ENCODE measurements at places on chromosomes 12 and 14. TPM values are rescaled to one million over a fixed set of nuclear protein-coding genes. Genes with fewer than 3 reads are reported as not detected.

- DNase-seq: no peak
These were observed 26.1 kb upstream of the GZMB start for GRCh38 chr14:24659916-24660570.

DNAJC22 gene
- 1.6 TPM for total RNA-seq

ACOT4 gene
- total RNA-seq: 0.72 TPM

- DNase-seq: peak; percentile 58
These were observed 24.7 kb upstream of the MYBPC1 start for GRCh38 chr12:101570047-101570446.

DNA sequence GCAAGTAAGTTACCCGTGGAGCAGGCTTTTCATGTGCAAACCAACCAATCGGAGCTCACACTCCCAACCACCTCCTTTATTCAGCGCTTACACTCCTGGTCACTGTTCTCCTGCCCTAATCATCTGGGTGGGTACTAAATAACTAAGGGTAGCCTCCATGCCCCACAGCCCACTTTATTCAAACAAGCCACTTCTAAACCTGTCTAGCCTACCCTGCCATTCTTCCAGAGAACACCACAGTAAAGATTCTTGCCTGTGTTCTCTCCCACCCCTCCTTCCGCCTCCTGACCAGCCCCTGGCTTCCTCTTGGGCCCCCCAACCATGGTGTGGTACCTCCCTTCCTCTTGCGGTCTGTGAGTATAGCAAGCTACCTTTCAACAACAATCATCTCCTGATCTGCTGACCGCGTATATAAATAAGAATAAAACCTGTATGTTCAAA is 581.9 kb downstream of the VRK1 start:
- no peak for DNase-seq

DNA sequence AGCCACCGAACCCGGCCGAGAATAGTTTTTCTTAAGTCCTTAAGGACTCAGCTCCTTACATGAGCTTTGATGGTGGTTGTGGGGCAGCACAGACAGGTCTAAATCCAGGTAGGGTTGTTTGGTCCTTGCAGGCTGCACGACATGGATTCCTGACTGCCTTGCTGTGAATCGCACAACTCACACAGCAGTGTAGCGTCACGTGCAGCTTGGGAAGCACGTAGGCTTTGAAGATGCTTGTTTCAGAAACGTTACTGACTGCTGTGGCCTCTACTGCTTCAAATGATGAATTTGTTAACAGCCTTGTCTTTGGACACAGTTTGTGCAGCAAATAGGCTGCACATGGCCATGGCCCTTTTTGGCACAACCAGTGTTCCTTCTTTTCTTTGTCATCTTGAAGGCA is 29.9 kb downstream of the ZBTB42 start:
- DNase-seq: no peak

NFATC4 gene
- 77.9 TPM for total RNA-seq

TAS2R19 gene
- 6.3 TPM for total RNA-seq

- peak; percentile 68 for DNase-seq
These were observed 27.4 kb downstream of the PCNX1 start for GRCh38 chr14:70934502-70935134.

SIX1 gene
- total RNA-seq: 4.6 TPM

DNA sequence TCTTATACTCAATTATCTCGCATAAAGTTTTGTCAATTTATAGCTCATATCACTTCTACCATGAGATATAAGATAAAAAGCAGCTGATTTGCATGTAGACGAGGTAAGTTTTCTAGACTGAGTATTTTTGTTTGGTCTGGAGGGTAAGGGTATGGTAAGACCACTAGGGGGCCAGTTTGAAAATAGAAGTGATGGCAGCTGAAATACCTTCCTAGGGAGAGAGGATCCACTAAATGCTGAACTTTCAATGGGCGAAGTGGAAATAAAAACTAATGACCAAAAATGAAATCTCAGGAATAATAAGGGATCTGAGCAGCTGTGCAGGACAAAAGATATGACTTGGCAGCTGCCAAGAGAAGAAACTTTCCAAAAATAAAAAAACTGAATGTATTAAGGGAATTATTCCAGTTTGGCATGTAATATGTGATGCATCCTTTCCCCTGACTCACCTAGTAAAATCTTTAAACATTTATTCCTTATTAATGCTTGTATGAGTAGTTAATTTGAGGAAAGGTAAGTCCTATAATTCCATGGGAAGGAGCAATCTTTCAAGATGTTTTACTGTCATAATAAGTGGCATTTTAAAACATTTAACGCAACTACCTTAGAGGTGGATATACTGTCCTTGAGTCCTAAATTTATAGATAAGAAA is 754.5 kb downstream of the C12orf50 start:
- DNase-seq: peak; percentile 55

GRCh38 chr12:47819138-47819895 is 386 bp downstream of the HDAC7 start:
- DNase-seq: no peak

DNA sequence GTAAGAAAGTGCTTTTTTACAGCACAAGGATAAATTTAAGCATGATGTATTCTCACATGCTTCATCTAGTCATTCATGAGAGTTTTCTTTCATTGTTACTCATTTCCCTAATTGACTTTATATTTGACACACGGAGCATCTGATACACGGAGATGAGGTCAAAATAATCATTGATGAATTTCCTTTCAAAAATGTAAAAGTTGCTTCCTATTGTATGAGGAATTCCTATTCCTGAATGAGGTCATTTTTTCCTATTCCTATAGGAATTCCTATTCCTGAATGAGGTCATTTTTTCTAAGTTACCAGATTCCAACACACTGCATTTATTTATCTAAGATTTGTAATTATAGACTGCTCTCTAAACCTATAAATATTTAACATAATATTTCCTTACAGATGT is 316.7 kb upstream of the KITLG start:
- DNase-seq: peak; percentile 47

DNA sequence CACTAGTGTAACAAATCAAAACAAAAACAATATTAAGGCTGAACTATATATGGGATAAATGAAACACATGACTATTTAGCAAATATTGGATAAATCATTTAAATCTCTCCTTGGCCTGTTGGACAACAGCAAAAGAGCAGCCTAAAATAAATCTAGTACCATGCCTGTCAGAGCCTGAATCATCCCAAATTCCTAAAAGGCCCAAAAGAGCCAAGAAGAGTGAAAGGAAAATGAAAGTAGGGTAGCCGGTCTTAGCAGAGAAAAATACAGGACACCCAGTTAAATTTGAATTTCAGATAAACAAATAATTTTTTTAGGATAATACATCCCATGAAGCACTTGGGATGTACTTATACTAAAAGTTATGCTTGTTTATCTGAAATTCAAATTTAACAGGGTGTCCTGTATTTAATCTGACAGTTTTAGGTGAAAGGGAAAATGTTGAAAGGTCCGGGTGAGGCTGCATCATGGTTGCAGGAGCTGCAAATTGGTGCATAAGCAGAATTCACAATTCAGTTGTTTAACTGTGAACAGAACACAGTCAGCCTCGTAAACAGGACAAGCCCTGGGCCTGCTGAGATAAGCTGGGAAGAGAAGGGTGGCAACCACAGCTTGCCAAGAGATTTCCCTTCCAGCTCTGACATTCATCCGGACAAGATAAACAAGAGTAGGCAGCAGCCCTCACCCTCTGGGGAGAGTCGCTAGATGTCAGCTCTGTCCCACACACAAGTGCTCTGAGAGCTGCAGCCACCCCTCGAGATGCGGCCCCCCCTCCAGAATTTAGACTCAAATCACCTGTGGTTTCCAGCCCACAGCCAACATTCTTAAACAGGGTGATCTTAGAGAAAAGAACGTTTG is 30.3 kb downstream of the DMAC2L start:
- peak; percentile 64 for DNase-seq

DNA sequence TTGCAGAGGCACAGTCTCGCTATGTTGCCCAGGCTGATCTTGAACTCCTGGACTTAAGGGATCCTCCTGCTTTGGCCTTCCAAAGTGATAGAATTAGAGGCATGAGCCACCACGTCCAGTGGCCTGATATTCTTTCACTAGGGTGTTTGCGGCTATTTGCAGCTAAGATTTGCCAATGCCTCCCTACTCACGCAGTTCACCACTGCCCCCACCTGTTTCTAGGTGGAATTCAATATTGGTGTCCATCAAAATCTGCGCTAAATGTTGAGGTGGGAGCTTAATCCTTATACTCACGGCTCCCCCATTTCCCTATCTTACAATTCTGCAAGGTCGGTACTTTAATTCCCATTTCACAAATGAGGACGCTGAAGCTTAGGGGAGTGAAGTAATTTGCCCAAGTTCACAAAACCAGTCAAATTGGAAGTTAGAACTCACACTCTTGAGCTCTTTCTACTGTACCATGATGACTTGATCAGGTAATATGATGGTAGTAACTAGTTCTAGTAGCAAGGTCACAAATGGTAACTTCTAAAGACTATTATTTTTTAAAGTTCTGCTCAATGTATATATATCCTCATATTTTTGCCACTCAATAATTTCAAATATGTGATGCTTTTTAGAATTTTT is 22.1 kb upstream of the LRRC9 start:
- peak; percentile 51 for DNase-seq

DNA sequence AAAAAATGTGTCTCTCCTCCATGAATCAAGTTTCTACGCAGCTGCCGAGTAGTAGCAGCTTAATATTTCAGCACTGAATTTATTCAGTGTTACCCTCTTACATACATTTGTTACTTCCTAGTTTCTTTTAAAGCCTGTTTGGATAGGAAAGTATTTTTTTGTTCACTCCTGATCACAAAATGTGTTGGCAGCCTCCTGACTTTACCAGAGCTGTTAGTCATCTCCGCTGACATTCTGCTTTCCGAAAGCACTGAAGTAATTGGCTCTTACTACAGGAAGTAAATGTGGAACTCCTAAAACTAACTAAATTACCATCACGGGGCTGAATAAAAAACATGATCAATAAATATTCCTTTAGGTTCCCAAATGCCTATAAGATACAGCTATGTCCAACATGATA is 225.5 kb downstream of the EPS8 start:
- peak; percentile 87 for DNase-seq

GRCh38 chr12:68793436-68793835 is 14.5 kb upstream of the MDM2 start:
- no peak for DNase-seq

DNA sequence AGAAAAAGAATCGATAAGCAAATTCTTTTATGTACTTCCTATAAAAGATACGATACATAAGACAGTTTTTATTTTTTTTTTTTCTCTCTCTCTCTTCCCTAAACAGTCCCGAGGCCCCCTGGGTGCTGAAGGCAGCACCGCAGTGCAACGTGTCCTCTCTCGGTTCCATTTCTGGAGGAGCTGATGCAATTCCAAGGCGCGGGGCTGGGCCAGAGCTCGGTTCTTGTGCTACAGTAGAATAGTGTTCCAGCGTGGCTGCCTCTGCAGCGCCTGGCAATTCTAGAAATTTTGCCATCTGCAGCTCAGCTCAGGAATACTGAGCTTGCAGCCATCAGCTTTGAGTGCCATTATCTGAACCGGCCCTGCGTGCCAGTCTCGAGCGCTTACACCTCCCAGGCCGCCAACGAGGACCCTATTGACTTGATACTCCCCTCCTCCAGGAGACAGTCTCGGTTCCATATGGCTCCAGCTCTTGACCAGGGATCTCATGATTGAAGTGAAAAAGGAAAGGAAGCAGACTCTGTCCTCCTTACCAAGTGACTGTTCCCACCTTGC is 630 bp downstream of the ALDH1L2 start:
- peak; percentile 82 for DNase-seq

All from fibroblast of the aortic adventitia (primary cell).